Lung microvascular endothelial cell (primary cell): ENCODE measurements at places on chromosomes 6 and 20. TPM values are rescaled to one million over a fixed set of nuclear protein-coding genes. Genes with fewer than 3 reads are reported as not detected.

Gene B3GAT2
- not detected in 2 replicates for total RNA-seq

Gene THBD
- total RNA-seq, result 3.2 and 9.2 TPM in 2 replicates

Gene KIF25
- total RNA-seq, result under 0.01 TPM in 1 of 2 replicates, not detected in the other

Gene TMEM30A
- 121 and 126 TPM in 2 replicates for total RNA-seq

Gene NPEPL1
- 17.9 and 19.2 TPM in 2 replicates for total RNA-seq

Gene MOCS1
- 6.1 and 8.1 TPM in 2 replicates for total RNA-seq

Gene RNF144B
- 10.3 and 32.0 TPM in 2 replicates for total RNA-seq

Gene NFKBIE
- 7.6 and 9.9 TPM in 2 replicates for total RNA-seq

Gene GJA10
- total RNA-seq, result not detected in 2 replicates

Gene MAP7
- 0.40 and 0.44 TPM in 2 replicates for total RNA-seq

Gene PROCR
- total RNA-seq, result 169 and 328 TPM in 2 replicates

Gene ULBP1
- under 0.01 and 0.22 TPM in 2 replicates for total RNA-seq

Gene TBCC
- total RNA-seq, result 26.4 and 35.5 TPM in 2 replicates

Gene FUT9
- not detected in 2 replicates for total RNA-seq

Gene XPO5
- total RNA-seq, result 16.6 and 23.4 TPM in 2 replicates

Gene FAM110A
- 1.3 and 1.4 TPM in 2 replicates for total RNA-seq

Gene MTFR2
- total RNA-seq, result 0.60 and 1.1 TPM in 2 replicates

Gene BANF2
- not detected in 2 replicates for total RNA-seq

Gene TXLNB
- total RNA-seq, result 0.40 and 0.44 TPM in 2 replicates

Gene TNFAIP3
- total RNA-seq, result 2.2 and 3.2 TPM in 2 replicates

Gene ZNF311
- under 0.01 and 0.22 TPM in 2 replicates for total RNA-seq

Gene CST4
- not detected in 2 replicates for total RNA-seq

Gene MATN4
- total RNA-seq, result not detected in 2 replicates

Gene C6orf52
- total RNA-seq, result 0.22 TPM in 1 of 2 replicates, not detected in the other

Gene IP6K3
- not detected in 2 replicates for total RNA-seq
